ENCODE measurements at places on chromosomes 12 and 14.

DNA sequence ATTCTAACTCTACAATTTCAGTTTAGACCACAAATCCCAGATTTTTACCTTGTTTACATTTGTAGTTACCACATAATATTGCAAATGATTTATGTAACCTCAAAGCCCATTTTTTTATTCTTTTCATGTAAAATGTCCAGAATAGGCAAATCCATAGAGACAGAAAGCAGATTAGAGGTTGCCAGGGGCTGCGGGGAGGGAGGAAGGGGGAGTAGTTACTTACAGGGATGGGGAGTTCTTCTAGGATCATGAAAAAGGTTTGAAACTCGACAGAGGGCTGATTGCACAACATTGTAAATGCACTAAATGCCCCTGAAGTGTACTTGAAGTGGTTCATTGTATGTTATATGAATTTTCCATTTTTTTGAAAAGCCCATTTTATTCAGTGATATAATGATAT, 66.5 kb downstream of the PPP2R5C start:
- no peak for DNase-seq

DNA sequence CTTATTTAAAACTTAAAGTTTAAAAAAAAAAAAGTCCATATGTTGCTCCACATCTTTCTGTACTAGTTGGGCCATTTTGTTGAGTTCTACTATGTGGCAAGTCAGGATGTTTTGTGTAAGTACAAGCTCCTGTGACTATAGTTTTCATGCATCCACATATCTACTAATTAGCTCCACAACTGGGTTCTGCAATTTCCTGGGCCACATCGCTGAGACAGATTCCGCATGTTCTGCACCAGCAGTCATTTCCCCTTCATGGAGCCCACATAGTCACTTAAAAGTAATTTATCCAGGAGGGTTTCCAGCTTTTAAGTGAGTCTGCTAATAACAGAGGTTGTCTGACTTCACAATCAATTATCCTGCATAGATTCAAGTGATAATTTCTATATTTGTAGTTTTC, 461.4 kb downstream of the ZFP36L1 start:
- DNase-seq = no peak

DNA sequence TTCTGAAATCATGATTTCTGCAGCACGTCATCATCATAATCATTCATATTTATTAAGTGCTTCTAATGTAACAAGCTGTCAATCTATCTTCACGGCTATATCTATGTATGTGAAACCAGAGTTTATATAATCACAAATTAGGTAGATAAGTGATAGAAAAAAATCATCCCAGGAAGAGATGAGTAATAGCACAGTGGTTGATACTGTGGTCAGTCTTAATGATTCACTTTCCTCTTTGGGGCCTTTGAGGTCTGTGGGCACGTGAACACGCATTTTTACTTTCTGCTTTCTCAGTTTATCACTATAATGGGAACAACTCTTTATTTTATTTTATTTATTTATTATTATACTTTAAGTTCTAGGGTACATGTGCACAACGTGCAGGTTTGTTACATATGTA, 265.9 kb upstream of the NOVA1 start:
- no peak for DNase-seq

DNA sequence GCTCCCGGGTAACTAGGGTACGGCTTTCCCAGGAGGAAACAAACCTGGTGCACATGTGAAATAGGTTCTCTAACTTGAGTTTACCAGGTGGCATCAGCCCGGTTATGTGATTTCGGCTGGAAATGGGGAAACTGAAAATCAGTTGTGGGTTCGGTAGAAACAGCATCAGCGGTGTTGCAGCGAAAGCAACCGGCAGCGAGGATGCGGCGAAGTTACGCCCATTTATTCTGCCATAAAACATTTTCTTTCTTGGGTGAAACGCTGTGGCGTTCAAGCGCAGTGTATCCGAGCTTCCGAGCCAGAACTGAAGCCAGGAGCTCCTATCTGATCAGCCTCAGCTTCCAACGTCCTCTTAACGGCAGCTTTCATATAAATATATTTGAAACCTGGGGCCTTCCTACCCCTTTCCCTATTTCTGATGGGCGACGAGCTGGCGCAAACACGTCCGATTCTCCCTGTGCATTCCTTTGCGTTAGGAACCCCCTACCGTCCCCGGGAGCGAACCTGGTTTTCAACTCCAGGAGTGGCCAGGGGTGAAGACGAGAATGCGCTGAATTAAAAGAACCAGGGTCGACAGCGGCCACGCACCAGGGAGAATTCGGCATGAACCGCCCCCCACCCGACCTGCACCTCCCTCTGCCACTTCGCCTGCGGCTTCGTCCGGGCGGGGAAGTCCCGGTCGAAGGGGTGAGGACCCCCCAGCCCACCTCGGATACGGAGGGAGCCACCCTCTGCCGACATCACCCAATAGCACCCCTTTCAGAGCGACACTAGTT, 1.6 kb downstream of the DPF3 start:
- DNase-seq = peak; percentile 20

- no peak for DNase-seq
Observed at GRCh38 chr12:49491823-49492222, 47.0 kb upstream of the KCNH3 start.

DNA sequence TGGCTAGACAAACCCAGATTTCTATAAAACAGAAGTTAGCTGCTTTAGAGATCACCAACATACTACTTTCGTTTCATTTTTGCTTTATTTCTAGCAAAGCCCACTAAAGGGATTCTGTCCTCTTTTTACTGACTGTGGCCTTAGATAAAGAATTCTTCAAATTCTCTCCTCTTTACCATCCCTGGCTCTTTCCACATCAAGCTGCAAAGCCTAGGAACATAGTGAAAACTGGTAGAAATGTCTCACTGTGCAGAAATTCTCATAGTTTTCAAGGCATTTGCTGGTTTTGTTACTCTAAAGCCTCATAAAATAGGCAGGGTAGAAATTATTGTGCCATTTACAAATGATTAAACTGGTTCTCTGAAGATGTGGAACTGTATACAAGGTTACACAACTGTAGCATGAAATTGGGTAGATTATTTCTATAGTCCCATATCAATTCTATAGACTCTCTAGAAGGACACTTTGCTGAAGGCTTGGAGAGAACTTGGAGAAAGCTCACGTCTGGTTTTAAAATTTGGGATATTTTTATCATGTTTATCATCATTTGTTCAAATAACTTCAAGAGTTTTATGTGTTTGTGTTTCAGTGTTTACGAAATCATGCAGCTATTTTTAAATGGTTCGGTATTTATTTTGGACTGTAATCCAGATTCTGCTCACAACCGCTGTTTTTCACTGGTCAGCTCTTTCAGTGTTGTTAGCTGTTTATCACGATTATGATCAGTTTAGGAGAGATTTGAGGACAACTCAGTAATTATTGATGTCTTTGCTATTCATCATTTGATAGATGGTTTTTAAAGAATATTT, 36.7 kb upstream of the CSRP2 start:
- no peak for DNase-seq

DNA sequence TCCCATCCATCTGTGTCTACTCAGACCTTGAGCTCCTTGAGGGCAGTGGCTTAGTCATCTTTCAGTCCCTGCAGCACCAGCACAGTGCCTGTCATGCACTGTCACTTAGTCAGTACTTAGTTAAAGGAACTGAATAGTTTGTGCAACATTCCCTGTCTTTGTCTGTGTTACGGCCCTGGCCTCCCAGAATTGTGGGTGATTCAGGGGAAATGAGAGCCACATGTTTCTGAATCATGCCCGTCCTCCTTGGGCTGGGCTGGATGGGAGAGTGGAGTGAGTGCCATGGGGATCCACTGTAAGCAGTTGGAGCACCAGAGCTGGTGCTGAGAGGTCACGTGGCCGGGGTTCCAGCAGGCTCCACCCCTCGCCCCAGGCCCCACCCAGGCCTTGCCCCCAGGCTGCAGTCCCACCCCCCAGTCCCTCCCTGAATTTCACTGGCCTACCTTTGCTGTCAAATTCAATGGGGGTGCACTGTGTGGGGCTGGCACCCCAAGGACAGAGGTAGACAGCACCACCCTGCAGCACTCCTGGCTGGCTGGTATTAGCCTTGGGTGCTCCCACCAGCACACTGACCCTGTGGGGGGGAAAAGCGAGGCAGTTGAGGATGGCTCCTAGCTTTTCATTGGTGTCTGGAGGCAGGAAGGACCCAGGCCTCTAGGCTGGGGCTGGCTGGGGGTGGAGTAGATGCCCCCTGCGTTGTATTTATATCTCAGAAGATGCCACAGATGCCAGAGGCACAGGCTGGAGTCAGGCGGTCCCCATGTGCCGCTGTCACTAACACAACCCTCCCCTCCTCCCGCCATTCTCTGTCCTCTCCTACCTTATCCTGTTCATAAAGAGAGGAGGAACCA, 7.5 kb downstream of the ITGA5 start:
- DNase-seq = peak; percentile 72

- no peak for DNase-seq
Observed at GRCh38 chr14:29926701-29927375, 809 bp downstream of the PRKD1 start.

DNA sequence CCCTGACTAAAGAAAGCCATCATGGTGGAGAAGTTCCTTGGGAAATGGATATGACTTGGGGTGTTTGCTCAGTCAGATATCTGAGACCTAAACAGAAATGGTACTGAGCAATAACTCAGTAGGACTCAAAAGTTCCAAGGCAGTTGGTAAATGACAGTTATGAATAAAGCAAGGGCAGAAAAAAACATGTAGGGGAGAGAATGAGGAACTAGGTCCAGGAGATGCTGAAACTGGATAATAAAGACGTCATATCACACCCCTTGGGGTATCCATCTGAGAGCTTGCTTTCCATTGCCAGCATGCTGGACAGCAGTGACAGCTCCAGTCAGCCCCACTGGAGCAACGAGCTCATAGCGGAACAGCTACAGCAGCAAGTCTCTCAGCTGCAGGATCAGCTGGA, 37.5 kb downstream of the RPGRIP1 start:
- DNase-seq = no peak

DNA sequence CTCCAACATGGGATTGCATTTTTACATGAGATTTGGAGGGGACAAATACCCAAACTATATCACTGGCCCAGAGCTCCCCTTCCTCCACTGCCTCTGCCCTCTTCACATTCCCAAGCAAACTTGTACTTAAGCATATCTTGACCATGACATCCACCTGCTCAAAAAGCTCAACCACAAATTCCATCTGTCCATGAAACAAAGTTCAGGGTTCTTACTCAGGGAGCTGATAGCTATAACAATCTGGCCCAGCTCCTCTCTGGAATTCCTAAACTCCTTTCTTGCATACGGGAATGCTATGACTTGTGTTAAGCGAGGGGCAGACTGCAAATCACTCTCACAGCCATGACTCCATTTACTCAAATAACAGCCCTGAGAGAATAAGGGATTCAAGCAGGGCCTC, 152.1 kb downstream of the GALC start:
- DNase-seq = no peak

DNA sequence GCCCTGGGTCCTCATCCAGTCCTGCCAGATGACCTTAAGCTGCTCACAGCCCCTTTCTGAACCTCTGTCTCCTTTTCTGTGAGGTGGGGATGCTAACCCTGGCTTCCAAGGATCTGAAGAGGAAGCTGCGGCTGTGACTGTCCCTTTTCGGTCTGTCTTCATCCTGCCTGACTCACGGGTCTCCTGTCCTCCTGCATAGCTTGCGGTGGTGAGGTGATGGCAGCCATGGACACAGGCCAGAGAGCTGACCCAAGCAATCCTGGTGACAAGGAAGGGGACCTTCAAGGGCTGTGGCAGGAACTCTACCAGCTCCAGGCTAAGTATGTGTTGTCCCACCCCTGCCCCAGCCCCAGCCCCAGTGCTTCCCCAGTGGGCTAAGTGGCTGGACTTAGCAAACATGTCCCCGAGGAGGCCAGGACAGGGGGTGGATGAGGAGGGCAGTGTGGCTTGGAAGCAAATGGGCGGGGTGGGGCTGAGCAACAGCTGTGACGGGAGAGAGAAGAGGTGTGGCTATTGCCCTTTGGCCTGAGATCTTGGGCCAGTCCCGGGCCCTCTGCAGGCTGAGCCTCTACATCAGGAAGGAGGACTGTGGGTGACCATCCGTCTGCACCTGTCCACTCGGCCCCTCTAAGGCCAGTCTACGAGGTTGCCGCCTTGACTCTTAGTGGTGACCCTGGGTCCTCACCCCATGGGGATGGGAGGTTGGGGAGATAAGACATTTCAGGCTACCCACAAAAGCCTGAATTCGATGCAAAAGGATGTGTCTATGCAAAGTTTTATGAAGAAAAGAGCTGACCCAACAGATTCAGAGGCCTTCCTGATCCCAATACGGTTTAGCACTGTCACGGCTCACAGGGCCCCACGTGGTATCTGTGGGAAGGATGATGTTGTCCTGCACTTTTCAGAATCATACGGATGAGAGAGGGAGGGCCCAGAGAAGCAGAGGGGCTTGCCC, 1.1 kb downstream of the CCDC197 start:
- DNase-seq = no peak

DNA sequence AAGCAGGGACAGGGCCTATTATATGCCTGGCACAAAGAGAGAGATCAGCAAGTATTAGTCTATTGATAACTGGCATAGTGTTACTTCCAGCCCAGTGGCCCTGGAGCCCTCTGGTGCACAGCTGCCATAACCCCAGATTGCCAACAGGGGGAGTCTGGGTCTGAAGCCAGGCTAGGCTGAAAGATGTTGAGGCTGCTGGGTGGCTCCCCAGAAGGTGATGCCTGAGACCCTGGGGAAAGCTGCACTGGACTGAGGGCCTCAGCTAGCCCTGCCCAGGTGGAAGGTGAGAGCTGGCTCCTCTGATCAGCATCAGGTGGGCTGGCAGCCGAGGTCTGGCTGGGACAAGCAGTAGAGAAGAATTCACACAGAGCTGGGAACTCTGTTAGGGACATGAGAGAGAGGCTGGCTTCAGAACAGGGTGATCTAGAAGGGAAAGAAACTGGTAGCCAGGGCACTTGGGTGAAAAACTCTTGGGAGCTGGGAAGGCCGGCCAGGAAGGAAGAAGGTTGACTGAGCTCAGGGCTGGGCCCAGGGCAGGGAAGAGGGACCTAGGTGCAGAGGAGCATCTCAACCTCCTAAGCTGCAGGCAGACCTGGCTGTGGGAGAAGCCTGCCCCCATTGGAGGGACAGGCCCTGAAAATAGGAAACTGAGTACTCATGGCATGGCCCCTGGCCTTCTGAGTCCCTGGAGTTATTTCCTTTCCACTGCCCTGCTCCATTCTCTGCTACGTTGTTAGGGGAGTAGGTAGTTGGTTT, 3.9 kb downstream of the GZMH start:
- peak; percentile 78 for DNase-seq

- no peak for DNase-seq
Observed at GRCh38 chr12:120228041-120228290, 27.1 kb upstream of the RPLP0 start.

GRCh38 chr12:67437011-67437410, 167.9 kb downstream of the CAND1 start:
- no peak for DNase-seq

GRCh38 chr12:1620092-1620491, 8.9 kb upstream of the WNT5B start:
- DNase-seq = no peak

GRCh38 chr12:121784460-121784859, 9.0 kb downstream of the RHOF start:
- no peak for DNase-seq

DNA sequence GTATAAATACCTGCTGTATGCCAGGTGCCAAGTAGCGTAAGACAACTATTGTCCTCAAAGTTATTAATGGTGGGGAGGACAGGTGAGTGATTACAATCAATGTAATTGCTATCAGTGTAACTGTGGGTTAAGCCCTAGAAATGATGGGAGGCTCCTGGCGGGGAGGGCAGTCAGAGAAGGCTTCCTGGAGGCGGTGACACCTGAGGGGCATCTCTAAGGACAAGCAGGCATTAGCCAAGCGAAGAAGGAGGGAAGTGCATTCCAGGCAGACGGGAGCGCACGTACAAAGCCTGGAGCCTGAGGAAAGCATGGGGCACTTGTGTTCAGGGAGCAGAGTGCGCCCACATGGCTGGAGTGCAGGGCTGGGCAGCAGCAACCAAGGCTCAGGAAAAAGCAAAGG, 182.9 kb upstream of the PRMT8 start:
- no peak for DNase-seq
